ENCODE measurements at places on chromosomes 12 and 14.

DNA sequence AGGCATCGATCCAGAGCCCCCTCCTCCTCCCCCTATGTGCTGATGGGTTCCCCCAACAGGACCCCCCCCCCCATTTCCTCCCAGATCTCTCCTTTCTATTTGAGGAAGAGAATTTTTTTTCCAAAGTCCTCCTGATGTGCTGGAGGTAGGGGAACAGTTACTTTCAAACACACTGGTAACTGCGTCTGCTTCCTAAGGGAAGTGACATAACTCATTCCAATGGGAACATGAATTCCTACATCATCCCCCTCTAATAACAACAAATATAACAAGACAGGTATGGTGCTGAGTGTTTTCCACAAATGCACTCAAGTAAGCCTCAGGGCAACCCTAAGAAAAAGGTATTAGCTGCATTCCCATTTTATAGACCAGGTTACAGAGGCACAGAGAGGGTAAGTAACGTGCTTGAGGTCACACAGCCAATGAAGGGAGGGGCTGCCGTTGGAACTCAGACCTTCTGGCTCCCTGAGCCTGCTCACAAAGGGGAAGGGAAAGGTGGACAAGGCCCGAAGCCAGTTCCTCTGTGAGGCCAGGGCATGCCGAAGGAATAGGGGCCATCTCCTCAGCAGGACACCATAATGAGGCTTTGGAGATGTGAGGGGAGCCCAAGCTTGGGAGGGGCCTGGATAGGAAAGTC is 121.1 kb upstream of the NCOR2 start:
- no peak for DNase-seq

DNA sequence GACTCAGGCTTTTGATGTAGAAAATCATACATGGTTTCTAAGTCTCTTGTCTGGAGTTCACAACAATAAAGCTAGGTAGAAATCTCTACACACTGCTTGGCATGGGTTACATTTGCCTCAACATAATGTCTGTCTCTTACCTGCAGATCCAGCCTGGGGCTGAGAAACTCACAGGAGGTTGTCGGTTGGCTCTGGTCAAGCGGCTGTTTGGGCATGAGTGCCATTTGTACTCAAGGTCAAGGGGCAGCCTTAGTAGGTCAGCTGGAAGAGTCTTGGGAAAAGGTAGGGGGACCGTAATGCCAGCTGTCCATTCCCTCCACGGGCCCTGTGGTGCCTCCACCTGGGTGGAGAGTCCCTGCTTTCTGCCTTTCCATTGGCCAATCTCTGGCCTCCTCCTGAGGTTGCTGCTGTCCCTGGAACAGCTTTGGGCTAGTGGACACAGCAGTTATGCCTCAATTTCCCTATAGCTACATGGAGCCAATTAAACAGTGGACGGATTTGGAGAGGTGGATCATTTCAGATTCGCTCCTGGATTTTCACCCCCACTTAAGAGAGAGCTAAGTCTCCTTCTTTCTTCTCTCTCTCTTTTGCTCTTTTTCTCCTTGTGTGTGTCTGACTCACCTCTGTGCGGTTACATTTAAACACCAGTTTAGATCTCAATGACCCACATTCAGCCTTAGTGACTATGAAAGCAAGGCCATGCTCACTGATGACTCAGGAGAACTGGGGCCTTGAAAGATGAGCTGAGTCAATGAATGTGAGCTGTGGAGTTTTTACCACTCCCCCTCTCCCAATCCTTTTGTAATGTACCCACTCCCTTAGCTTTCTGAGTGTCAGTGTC is 132.8 kb upstream of the HIF1A start:
- DNase-seq, result peak; percentile 59

DNA sequence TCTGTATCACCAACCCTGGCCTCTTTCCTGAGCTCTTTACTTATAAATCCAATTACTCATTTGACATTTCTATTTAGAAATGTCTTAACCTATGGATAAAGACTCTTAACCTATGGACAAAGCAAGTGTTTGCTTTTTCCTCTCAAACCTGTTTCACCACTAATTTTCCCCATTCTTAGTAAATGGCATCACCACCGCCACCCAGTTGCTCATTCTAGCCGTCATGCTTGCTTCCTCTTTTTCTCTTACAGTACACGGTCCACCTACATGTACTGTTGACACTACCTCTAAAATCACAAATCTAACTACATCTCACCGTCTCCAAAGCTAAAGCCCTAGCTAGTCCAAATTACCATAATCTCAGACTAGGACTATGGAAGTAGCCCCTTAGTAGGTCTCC is 60.0 kb downstream of the CAPS2 start:
- DNase-seq, result no peak

GRCh38 chr12:62211510-62211909 is 48.7 kb upstream of the USP15 start:
- no peak for DNase-seq

DNA sequence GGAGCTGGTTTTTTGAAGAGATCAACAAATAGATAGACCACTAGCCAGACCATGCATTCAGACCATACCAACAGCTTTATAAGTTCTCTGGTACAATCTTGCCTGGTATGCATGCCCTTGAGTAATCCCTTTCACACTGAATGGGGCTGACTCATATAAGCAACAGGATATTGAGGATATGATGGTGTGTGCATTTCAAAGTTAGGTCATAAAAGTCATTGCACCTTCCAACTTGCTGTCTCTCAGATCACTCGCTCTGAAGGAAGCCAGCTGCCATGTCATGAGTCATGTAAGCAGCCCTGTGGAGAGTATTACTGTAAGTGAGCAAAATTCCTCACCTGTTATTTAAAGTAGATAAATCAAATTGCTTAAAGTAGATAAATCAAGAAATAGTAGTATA is 45.0 kb upstream of the OR6J1 start:
- no peak for DNase-seq

DNA sequence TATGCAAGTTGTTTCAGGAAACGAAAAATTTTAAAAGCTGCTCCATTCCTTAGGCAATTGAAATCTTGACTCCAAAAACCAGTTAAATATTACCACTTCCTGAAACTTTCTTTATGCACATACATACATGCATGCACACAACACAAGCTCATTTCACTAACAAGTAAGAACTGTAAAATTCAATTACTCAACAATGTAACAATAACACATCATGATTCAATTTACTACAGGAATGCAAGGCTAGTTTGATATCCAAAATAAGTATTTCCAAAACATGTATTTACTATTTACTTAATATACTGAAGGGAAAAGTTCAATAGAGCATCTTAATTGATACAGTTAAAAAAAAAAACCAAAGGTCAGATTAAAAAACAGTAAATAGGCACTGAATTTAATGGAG is 19.6 kb downstream of the NAP1L1 start:
- no peak for DNase-seq

DNA sequence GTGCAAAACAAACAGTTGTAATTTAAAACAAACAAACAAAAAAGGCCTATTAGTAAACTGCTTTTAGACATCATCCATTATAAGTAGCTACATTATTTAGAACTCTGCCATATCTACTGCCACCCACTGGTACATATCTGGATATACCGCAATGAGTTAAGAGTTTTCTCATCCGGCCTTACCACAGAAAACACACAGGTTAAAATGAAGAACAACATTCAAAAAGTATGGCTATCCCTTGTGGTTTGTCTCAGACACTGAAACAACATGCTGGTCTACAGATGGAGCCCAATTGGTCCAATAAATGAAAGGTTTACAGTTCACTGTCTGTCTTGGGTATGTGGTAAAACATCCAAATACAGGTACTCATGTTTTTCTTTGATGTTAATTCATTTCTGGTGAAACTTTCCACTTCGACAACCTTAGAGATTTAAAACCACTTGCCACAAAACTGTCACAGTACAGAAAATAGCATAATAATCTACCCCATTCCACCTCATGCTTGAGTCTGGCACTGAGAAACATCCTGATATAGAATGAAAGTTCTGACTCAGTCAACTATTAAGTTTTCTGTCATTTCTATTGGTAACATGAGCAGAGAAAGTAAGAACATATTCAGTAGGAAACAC is 354.3 kb downstream of the CEP128 start:
- DNase-seq, result peak; percentile 3

DNA sequence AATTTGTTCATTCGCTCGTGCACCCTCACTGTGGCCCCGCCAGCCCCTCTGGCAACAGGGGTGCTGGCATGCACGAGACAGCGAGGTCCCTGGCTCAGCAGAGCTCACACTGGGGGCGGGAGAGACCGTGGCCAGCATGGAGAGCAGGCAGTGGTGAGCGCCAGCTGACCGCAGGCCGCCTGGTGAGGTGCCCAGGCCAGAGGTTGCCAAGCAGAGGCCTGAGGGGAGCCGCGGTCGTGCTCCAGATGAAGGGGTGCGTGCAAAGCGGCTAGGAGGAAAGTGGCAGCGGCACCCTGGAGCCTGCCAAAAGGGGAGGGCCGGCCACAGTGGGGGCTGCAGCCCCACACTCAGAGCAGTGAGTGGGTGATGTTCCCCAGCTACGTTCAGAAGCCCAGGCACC is 56.1 kb downstream of the CDC42BPB start:
- DNase-seq, result no peak

DNA sequence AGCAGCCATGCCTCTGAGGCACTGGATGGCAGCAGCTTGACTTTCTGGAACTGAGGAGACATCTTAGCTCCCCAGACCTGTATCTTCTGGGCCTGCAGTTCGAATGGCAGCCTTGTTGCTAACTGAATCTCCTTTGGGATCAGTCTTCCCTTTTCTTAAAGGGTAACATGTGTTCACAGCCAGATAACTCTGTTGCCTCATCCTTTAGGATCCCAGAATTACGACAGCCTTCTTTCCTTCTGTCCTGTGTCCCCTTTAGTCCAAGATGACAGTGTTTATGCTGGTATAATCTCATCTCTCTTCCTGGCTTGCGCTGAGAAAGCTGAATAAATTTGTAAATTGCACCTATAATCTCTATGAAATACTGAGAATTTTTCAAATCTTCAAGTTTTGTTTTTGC is 9.1 kb upstream of the ERC1 start:
- no peak for DNase-seq

DNA sequence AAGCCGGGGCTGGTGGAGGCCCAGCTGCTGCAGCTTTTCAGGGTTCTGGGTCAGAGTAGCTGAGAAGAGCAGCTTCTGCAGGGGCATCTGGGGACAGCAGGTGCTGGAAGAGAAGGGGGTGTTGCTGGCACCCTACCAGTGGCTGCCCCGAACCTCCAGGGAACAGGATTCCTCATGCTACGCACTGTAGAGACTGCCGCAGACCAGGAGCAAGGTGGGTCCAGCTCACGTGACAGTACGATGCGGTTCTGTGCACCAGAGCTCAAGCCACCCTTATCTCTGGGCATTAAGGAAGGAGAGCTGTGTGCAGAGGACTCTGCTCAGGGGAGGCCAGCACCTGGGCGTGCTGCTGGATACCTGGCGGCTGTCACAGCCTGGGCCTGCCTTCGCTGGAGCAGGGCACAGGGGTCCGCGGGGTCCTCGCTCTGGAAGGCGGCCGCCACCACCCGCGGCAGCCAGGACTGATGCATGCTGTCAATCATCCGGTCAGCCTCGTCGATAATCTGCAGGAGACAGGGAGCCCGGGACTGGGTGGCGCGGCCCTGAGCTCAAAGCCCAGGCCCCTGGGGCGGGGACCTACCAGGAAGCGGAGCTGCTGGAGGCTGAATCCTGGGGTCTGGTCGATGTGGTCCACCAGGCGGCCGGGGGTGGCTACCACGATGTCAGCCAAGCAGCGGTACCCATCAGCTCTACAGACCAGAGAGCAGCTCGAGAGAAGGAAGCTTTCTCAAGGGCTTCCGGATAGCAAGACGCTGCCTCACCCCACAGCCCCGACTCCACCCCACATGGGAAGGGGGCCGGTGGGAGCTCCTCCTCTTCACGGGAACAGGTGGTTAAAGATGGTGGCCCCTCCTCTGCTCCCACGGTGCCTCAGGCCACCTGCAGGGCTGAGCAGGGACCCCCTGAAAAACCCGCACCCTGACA is 2.9 kb downstream of the DDX51 start:
- no peak for DNase-seq

DNA sequence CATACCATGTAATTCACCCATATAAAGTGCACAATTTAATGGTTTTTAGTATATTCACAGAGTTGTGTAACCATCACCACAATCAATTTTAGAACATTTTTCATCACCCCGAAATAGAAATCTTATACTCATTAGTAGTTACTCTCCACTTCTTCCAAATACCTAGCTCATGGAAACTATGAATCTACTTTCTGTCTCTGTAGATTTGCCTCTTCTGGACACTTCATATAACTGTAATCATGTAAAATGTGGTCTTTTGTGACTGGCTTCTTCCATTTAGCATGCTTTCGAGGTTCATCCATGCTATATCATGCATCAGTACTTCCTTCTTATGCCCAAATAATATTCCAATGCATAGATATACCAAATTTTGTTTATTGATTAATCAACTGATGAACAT is 10.8 kb downstream of the DNAI7 start:
- no peak for DNase-seq

All from stimulated activated CD4-positive, alpha-beta T cell treated with anti-CD3 and anti-CD28 coated beads, Interleukin-15, amount 100 ng/mL, for 24 hours (primary cell).